ENCODE measurements at places on chromosomes 5 and 9.

GRCh38 chr5:16082053-16082452, 97.5 kb downstream of the MARCHF11 start:
- no peak for DNase-seq

GRCh38 chr9:93898502-93899426, 56.4 kb downstream of the BARX1 start:
- peak; percentile 53 for DNase-seq

- no peak for DNase-seq
Measured at GRCh38 chr9:93662952-93663572, 86.7 kb downstream of the PHF2 start.

GRCh38 chr9:132002643-132003318, 76.9 kb downstream of the MED27 start:
- no peak for DNase-seq

Measured in activated CD8-positive, alpha-beta memory T cell treated with anti-CD3 and anti-CD28 coated beads for 24 hours (primary cell).